ENCODE measurements at places on chromosomes 12 and 14.

DNA sequence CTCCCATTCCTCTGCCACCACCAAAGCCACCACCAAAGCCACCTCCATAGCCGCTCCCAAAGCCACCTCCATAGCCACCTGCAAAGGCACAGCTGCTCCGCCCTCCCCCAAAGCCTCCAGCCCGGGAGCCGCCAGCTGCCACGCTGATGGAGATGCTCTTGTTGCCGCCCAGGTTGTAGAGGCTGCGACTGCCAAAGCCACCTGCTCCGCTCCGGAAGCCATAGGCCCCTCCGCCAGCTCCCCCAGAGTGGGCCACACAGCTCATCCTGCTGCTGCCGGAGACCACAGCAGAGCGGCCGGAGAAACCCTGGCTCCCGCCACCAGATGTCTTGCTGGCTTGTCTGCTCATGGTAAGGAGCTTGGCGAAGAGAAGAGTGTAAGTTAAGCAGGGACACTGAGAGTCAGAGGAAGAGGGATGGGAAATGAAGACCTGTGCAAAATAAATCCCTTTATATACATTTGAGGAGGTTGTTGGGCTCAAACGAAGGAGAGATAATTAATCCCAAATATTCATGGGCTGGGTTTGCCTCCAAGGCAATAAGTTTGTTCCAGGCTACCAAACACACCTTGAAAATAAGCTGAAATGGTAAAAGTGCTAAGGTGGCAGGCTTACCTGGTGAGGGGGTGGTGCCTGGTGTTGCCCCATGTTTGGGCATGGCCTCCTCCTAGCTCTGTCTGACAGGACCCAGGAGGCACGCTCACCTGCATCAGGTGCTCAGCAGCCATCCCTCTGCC lies at the start of gene KRT3:
Gene KRT3, minus strand, starts transcription at position 424 of the 735 bp plus-strand sequence. Its CDS starts 75 bp downstream, at position 349.
- no peak for DNase-seq

DNA sequence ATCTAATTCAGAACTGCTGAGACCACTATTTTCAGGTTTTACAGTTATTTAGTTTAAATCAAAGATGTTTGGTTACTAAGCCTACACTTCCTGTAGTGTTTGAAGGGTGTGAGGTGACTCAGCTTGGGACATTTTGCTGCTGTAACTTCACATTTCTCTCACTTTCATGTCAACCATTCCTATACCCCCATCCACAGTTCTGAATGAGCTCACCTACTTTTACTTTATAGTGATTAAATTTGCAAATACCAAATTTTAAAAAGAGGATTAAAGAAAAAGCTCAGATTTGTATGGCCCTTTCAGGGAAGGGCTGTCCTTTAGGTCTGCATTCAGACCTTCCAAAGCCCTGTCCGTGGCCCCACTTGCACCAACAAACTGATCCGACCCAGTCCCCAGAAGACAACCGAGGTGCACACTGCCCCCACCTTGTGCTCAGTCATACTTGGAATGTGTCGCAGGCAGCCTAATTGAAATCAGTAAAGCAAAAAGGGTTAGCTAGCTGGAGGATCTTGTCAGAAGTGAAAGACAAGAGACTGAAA lies 174.4 kb downstream of the MON2 start:
- DNase-seq, result no peak

DNA sequence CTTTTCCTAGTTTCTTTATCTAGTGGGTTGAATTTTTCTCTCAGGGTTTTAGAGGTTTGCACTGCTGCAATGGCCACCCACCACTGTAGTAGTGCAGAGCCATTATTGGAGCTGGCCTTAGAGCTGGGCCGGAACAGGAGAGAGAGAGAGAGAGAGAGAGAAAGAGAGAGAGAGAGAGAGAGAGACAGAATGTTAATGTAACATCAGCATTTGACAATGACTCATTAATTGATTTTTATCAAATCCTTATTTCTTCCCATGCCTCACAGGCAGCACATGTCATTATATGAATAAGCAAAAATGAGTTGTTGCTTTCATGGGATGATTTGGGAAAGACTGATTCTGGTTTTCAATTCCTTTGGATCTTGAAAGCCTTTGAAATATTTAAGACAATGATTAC lies 76.3 kb upstream of the PPP4R3A start:
- DNase-seq, result no peak

- no peak for DNase-seq
Observed at GRCh38 chr12:48862760-48863159, 2.9 kb downstream of the RND1 start.

- DNase-seq, result no peak
Observed at GRCh38 chr12:77213319-77213718, 147.9 kb upstream of the E2F7 start.

- DNase-seq, result no peak
Observed at GRCh38 chr12:49907352-49907751, 3.7 kb upstream of the FAIM2 start.

DNA sequence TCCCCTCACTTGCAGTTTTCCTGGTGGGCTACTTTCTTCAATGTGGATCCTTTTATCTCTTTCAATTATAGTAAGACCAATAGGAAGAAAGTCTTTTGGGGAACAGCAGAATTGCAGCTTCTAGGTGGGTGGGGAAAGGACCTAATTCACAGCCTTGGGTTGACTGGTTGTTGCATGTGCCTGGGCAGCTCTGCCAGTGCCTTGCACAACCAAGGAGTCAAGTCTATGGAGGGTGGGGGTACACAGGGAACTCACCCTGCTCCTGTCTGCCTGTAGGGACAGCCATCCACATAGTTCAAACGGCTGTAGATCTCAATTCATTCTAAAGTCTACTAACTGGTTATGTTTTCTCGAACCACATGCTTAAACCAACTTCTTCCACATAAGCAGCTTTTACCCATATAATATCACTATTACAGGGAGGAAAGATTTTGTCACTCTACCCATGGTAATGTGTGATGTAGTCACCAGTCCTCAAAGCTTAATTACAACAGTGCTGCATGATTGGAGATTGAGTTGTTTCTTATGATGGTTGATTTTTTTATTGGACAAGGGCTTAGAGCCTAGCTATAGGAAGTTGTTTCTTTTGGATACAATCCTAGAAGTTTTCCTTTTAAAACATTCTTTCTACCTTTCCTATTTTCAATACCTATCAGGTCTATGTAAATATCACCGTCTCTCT lies 117.7 kb upstream of the FRMD6 start:
- DNase-seq, result no peak

DNA sequence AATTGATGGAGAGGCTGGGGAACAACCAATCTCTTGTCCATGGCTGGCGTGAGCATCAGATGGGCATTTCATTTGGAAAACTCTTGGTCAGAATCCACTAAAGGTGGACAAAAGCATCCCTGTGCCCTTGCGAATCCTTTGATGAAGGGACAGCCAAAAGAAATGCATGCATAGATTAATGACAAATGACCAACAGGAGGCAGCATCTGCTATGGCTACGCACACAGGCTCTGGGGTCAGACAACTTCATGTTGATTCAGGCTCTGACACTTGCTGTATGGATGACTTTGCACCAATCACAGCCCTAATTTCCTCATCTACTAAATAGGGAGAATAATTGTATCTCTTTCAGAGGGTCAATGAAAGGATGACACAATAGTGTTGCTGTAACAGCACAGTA lies 117.5 kb downstream of the ASCL4 start:
- no peak for DNase-seq

GRCh38 chr12:112713471-112713870 lies 78.1 kb upstream of the RPH3A start:
- no peak for DNase-seq

DNA sequence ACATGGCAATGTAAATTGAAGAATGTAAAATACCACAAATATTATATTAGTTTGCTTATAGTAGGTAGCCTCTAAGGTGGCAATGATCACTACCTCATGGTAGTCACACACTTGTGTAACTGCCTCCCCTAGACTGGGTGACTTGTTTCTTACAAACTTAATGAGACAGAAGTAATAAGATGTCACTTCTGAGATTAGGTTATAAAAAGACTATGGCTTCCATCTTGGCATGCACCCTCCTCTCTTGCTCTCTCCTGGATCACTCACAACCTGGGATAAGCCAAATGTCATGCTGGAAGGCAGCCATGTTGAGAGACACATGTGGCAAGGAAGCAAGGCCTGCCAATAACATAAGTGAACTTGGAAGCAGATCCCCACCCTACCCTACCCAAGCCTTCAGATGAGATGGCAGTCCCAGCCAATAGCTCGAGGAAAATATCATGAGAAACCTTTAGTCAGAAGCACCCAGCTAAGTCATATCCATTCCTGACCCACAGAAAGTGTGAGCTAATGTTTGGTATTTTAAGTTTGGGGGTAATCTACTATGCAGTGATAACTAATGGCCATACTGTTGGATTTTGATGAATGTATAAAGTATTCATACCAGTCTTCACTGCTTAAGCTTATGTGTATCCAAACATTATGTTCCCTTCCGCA lies 43.3 kb downstream of the PPP1R12A start:
- no peak for DNase-seq

DNA sequence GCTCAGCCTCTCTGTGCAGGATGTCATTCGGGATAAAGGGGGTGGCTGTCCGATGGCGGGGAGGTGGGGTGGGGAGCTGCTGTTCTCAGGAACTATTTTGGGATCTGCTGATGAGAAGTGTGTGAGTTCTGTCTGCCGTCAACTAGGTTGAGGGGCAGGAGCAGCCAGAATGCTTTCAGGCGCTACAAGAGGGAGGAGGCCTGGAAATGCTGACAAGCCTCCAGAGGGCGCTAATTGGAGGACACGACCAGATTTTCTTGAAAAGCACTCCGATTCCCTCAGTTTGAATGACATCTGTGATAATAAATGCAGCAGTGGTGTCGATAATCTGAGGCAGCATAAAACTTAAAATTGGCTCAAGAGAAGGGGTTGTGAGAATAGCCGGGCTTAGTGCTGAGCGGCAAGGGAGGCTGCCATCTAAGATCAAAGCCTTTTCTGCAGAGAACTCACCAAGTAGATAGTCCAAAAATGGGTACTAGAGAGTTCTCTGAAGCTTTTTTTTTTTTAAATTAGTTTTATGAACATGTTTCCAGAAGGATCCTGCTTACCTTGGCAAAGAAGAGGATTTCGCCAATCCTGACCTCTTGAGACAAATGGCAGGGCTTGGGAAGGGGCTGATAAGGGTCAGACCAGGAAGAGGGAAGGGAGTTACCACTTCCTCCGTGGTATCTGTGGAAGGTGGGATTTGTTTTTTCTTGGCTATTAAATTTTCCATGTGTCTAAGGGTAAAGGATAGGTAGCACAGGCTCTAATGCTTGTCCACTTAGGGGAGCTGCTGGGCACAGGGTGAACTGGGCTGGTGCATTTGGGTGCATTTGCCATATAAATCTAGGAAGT lies 94.4 kb downstream of the CRACR2A start:
- DNase-seq, result peak; percentile 2

DNA sequence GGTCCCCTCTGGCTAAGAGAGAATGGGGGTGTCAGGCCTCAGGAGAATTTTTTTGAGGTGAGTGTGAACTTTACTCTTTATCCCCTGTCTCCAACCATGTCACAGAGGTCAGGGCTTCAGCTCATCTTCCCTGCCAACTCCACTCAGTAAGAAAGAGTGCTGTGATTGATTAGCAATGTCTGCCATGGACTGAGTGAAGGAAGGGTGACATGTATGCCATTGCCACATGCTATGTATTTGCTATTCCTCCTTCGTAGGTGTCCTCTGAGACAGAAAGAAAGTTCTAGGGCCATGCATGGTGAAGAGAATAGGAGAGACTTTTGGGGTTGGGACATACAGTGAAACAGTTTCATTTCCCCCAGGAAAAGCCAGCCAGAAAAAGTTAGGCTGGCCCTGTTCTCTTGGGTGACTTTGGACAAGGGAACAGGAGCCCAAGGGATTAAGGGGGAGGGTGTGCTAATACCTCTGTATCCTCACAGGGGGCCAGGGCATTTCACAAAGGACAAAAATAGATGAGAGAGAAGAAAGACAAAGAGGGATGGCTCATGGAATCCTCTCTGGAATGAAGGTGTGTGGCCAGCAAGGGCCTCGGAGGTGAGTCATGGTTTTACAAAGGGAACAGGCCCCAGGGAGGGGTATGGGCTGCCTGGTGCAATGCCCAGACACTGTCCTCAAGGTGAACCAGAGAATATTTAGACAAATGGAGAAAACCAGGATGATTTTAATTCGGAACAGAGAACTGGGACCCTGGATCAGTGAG lies 13.9 kb upstream of the MYL2 start:
- no peak for DNase-seq

- no peak for DNase-seq
Observed at GRCh38 chr14:89178800-89179535, 238.1 kb downstream of the FOXN3 start.

DNA sequence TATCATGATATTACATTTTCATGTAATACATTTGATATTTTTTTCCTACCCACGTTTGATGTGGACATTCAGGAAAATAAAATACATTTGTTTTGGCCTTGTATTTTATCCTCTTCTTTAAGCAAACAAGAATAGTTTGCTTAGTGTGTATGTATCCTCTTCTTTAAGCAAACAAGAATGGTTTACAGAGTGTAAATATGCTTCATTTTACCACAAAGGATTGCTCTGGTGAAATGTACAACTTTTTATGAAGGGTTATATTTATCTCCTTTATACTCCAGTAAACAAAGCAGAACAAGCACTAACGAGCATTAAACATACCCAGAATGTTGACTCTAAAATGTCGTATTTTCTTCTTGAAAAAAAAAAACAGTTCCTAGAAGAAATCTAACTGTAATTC lies 244.7 kb downstream of the KCNH5 start:
- DNase-seq, result no peak
